ENCODE measurements at places on chromosomes 2 and 18. TPM values are rescaled to one million over a fixed set of nuclear protein-coding genes. Genes with fewer than 3 reads are reported as not detected.

Gene PDE11A
- 2.8 TPM for total RNA-seq

Gene KCNE4
- total RNA-seq: 7.4 TPM

DNA sequence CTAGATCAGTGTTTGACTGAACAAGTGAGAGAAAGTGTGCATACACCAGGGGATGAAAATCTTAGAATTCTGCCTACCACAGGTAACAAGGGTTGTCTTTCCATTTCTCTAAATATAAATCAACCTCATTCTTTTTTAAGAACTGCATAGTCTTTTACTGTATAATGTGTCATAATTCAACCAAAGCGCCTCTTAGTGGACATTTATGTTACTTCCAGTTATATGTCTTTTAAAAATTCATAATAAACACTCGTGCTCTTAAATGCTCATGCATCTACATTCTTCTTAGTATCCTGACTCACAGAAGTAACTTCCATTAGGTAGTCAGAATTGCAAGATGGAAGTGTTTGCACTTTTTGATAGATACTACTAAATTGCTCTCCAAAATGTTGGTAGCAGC, 76.2 kb downstream of the CHRNA1 start:
- no peak for DNase-seq

DNA sequence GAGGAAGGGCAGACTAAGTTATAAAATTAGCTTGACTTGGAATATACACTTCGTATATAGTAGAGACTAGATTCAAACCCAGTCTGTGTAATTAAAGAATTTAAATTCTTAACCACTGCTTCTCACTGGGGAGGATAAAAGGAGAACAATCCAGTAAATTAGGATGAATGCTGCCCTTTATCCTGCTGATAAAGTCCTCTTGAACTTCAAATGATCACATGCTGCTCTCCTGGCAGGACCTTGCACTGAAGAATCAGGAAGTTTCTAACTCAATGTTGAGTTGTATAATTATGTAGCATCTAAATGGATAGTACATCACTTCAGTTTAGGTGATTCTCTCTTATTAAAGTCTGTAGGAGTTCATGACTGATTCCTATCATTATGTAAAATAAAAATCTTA, 1179.7 kb downstream of the DSC3 start:
- DNase-seq: no peak

GRCh38 chr2:15154297-15154696, 406.8 kb downstream of the NBAS start:
- DNase-seq: no peak

DNA sequence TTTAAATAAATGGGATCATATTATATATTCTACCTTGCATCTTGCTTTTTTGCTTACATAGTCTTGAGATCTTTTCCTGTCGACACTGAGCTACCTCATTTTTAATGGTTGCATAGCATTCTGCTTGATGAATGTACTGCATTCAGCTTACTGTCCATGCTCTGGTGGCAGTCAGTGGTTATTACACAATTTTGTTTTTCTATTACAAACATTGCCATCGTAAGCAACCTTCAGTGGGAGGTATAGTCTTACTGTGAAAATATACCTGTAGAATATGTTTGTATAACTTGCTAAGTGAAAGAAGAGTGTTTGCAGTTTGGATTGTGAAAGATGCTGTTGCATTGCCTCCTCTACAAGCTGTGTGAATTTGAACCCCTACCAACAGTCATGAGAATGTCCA, 43.4 kb downstream of the UBXN4 start:
- no peak for DNase-seq

DNA sequence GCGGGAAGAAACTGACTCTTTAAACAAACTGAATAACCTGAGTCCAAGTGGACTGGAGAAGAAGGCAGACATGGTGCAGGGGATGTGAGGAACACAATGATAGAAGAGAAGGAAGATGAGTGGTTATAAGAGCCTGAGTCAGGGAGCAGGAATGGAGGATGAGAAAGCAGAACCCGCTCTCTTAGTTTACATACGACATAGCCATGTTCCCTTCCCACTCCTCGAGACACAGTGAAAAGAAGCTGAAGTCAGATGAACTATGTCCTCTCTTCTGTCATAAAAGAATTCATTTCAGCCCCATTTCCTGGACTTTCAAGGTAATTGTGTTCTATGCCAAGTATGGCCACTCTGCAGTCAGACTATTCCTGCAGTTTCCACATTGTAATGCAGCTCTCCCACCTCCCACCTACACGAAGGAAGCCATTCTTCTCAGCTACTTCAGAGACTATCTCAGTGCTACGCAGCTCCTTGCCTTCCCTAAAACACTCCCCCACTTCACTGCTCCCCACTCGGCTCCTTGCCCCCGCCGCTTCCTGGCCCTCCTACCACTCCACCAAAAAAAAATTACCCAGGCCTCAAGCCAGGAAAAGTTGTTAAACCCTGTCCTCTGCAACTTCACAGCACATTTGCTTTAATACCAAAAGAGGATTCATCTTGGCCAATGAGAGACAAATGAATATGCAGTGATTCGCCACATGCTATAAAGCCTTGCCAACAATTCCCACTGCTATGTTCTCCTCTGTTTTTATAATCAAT, 323.4 kb upstream of the EPHA4 start:
- DNase-seq: no peak

DNA sequence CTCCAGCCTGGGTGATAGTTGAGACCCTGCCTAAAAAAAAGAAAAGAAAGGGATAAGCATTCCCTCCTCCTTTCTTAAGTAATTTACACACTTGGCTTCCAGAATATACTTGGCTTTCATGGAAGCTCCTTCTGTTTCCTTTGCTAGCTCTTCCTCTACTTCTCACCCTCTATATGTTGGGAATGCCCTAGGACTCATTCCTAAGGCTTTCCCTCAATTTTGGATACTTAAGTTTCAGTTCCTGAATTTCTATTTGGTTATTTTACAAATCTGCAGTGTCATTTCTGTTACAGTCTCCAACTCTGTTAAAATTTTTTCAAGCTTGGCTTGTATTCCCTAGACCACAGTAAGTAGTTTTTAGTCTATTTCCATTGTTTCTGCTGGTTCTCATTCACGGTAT, 23.6 kb downstream of the SP3 start:
- no peak for DNase-seq

Data from mucosa of gallbladder (tissue), 1 donor.